Stimulated activated CD4-positive, alpha-beta T cell treated with anti-CD3 and anti-CD28 coated beads, Interleukin-12 subunit alpha, Interleukin-12 subunit beta, amount 100 ng/mL, for 24 hours (primary cell): ENCODE measurements at places on chromosomes 2 and 18.

GRCh38 chr2:65367524-65367923, 64.9 kb downstream of the SPRED2 start:
- no peak for DNase-seq

GRCh38 chr2:27217173-27218121, at the start of gene CAD:
Gene CAD (plus strand): TSS chr2:27217369. CDS start chr2:27217552, 183 bp downstream.
- DNase-seq, result peak; percentile 78

GRCh38 chr2:15756882-15757819, 165.5 kb downstream of the DDX1 start:
- DNase-seq, result no peak

DNA sequence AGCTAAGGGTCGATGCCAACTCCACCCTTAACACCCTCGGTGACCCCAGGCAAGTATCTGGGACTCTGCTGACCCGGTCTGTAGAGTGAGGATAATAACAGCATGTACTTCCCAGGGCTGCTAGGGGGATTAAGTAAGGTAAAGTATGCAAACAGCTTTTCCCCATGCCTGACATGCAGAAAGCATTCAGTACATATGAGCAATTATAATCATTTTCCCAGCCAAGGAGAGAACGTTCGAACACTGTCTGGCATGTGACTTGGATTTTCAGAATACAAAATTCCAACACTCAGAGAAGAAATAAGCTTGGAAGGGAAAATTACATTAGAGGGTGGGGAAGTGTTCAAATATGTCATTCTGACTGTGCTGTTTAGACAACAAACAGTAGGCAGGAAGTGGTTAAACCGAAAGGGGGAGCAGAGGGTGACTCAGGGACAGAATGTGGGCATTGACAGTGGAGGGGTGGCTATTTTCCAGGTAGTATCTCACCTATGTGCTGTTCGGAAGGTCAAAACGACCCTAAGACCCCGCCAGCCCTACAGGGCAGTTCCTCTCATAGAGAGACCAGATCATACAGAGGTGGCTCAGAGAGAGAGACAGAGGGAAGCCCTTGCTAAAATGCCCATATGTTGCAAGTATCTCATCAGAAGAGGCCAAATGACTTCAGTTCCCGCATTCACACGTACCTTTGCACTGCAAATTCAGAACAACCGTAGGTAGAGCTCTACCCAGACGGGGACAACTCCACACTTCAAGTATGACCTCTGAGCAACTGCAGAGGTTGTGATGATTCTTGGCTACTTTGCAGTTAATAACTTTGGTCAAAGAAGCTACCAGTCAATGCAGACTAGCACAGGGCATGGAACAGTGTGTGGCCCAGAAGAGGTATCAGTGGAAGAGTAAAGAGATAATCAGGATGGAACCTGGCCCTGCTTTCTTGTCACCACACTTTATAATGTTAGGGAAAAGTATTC, 14.8 kb downstream of the ASPRV1 start:
- DNase-seq, result no peak

DNA sequence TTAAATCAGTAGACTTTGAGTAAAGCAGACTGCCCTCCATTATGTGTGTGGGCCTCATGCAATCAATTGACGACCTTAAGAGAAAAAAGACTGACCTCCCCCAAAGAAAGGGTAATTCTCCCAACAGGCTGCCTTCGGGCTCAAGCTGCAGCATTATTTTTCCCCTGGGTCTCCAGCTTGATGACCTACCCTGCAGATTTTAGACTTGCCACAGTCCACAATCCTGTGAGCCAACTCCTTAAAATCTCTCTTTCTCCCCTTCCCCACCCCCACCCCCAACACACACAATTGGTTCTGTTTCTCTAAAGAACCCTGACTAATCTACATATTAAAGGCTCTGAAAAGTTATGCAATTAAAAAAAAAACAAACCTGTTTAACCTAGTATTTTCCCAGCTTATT, 89.4 kb downstream of the RNF152 start:
- no peak for DNase-seq

GRCh38 chr2:75321599-75321922, 122.2 kb upstream of the TACR1 start:
- no peak for DNase-seq

DNA sequence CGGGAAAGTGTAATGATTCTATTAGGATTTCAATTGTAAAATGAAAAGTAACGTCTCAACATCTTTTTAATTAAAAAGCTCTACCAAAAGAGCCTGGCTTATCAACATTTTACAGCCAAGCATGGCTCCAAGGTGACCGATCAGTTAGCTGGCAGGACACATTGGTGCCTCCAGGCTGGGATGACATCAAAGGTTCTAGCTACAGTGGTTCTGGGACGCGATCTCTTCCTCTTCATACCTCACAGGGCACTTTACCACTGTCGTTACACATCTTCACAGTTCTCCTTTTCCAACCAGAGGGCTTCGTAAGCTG, 693 bp downstream of the ORC2 start:
- no peak for DNase-seq

GRCh38 chr2:44569491-44569890, 207.7 kb downstream of the CAMKMT start:
- DNase-seq, result no peak

DNA sequence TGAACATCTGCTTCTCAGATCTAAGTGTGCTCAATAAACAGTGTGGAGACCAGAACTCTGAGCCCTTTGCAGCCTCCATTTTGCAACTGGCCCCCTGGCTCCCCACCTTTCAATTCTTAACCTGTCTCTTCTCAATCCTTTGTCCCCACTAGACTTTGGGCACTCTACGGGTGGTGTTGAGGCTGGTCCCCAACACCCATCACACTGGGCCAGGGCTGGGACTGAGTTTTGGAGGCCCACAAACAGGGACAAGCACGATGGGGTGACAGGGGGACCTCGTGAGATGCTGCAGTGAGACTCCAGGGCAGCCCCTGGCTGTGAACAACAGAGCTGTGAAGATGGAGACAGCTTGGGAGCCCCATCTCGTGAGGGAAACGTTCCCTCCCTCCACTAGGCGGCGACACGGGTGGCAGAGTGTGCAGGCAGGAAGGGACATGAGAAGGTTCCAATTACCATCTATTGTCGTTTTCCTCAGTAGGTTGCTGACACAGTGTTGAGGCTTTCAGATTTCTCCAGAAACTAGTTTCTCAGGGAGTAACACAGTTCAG, 1.2 kb downstream of the ANKMY1 start:
- peak; percentile 62 for DNase-seq

DNA sequence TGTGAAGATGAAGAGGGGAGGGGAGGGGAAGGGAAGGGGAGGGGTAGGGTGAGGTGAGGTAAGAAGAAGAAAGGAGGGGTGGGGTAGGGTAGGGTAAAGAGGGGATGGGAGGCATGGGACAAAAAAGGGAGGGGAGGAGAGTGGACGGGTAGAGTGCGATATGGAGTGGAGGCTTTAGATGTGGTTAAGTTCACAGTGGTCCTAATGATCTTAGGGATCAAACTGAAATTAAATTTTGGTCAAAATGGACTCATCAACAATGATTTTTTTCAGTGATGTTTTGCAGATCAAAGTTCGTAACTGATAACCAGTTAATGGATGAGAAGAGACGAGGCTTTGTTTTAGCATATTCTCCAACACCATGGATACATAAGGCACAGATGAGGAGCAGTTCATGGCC, 513.9 kb upstream of the ACVR2A start:
- DNase-seq, result no peak

GRCh38 chr18:45792506-45793263, 32.8 kb upstream of the SIGLEC15 start:
- no peak for DNase-seq

- DNase-seq, result no peak
Observed at GRCh38 chr2:108980076-108980475, 8.9 kb downstream of the EDAR start.

GRCh38 chr2:220783671-220784070, 788.4 kb downstream of the EPHA4 start:
- DNase-seq, result no peak

GRCh38 chr2:147392180-147392579, 452.6 kb upstream of the ACVR2A start:
- no peak for DNase-seq
